ENCODE measurements at places on chromosomes 12 and 14. TPM values are rescaled to one million over a fixed set of nuclear protein-coding genes. Genes with fewer than 3 reads are reported as not detected.

GRCh38 chr12:22525426-22525825 lies 18.9 kb downstream of the C2CD5 start:
- no peak for DNase-seq

DNA sequence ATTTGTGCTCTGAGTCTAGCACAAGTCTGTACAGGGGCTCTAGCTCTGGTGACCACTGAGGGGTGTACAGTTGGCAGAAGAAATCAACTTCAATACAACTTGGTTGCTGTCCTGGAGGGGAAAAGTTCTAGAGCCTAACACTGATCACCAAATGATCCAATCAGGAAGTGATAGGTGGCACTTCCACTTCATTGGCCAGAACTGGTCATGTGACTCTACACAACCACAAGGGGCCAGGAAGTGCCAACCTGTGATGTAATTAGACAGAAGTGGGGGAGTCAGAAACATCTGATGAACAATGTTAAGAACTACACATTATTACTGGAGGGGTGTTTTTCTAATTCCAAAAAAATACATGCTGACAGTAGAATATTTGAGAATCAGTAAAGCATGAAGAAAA lies 401.6 kb downstream of the VRK1 start:
- DNase-seq: no peak

DNA sequence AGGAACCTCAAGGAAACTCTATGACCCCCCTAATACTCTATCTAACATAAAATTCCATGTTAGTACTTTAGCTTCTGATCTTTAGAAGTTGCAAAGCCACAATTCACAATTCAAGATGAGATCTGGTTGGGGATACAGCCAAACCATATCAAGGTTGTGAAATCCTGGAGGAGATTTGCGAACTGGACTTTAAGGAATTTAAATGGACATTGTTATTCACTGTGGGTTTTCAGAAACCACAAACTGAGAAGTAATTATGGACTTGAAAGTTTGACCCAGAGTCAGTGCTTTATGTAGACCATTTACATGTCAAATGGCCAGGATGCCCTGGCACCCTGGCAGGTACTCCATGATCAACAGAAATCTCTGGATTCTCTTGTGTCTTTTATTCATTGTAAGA lies 14.2 kb upstream of the CDKL1 start:
- no peak for DNase-seq

The FANCM gene
- 3.6 TPM for total RNA-seq

GRCh38 chr12:110794623-110795280 lies 52.0 kb upstream of the CCDC63 start:
- DNase-seq: no peak

- DNase-seq: no peak
Observed at GRCh38 chr14:89485264-89485663, 68.2 kb upstream of the FOXN3 start.

The DAO gene
- total RNA-seq: not detected

- DNase-seq: no peak
Observed at GRCh38 chr12:45518291-45519235, 210.9 kb upstream of the ARID2 start.

- DNase-seq: no peak
Observed at GRCh38 chr12:76591476-76591875, 31.9 kb upstream of the OSBPL8 start.

- no peak for DNase-seq
Observed at GRCh38 chr14:96830946-96831345, 33.8 kb downstream of the VRK1 start.

DNA sequence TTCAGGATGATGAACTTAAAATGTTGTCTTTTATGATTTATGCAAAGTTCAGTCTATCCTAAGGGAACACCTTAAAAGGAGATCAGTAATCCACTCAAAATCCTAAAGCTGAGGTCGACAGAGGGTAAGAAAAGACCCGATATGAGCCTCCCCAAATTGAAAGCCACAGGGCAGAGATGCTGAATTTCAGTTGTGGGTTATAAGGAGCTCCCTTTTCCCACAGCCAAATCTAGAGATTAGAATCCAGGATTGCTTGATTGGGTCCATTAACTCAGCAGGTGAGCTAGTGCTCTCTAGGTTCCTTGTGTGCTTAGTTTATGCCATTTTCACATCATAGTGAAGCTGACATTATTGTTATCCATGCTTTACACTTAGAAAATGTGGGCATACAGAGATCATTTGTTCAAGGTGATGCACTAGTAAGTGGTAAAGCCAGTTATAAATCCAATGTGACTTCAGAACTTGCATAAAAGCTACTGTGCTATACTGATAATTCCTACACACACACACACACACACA lies 417.5 kb downstream of the TMEM117 start:
- DNase-seq: no peak

DNA sequence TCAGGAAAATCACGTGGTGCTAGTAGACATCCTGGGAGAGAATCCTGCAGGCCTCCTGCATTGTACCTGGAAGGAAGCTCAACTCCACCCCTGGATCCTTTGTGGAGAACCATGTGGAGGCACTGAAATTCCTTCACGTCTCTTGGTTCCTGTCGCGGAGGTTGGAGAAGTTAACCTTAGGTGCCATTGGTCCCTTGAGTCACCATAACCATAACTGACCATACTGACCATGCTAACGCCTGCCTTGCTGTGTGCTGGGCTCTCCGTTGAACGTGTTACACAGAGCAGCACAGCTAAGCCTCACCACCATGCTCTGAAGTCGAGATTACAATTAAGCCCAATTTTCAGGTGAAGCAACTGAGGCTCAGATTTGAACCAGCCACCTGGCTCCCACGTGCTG lies 18.6 kb downstream of the C14orf132 start:
- DNase-seq: no peak

GRCh38 chr14:58107947-58108552 lies 44.0 kb downstream of the ARMH4 start:
- no peak for DNase-seq

- DNase-seq: no peak
Observed at GRCh38 chr14:96811985-96812667, 14.9 kb downstream of the VRK1 start.

GRCh38 chr12:6062757-6063735 lies 61.4 kb downstream of the VWF start:
- no peak for DNase-seq

GRCh38 chr14:96434040-96434439 lies 42.1 kb downstream of the AK7 start:
- DNase-seq: no peak

- no peak for DNase-seq
Observed at GRCh38 chr14:65964366-65964765, 521.8 kb upstream of the CCDC196 start.

The CLEC9A gene
- total RNA-seq: not detected

- no peak for DNase-seq
Observed at GRCh38 chr14:94173471-94173884, 644 bp upstream of the PPP4R4 start.

DNA sequence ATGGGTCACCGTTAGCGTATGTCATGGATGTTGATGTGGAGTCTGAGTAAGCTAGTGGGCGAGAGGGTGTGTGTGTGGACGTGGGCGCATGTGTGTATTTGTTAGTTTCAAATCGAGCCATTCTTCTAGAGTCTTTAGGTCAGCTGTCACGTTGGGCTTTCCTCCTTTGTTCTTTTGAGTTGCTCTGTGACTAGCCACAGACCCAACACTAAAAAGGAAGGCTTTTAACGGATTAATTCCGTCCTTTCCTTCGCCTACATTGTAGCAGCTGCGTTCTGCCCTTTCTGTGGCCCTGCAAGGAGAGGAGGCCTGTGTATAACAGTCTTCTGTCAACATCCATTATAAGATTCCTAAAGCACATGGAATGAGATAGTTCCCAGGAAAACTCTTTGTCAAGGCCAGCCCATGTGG lies 117.2 kb upstream of the DNM1L start:
- no peak for DNase-seq

DNA sequence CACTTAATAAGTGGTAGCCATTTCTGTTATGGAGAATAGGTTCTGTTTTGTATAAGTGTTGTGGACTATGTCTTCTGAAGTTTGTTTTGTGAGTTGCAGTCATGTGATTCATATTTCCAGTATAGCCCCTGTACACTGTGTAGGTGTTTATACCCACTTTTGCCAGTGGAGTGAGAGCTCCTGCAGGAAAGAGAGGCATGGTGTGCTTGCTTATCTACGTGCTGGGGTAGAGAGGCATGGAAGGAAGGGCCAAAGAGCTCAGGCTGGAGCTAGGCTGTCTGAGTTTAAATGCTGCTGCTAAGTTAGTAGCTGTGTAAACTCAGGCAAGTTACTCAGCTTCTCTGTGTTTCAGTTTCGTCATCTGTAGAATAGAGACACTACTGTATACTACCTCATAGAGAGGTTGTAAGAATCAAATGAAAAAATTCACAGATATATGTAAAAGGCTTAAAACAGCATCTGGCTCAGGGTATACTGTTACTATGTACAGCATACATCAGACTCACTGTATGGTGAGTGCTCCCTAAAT lies 88.2 kb upstream of the SLC38A2 start:
- DNase-seq: no peak

GRCh38 chr14:68705741-68706283 lies 87.1 kb downstream of the ZFP36L1 start:
- DNase-seq: no peak

The DPPA3 gene
- not detected for total RNA-seq

- DNase-seq: no peak
Observed at GRCh38 chr12:89192429-89192828, 159.9 kb downstream of the DUSP6 start.

- DNase-seq: peak; percentile 94
Observed at GRCh38 chr12:49644620-49644994, 21.2 kb downstream of the PRPF40B start.

- no peak for DNase-seq
Observed at GRCh38 chr12:117875744-117876435, 92.9 kb downstream of the KSR2 start.

The DEGS2 gene
- total RNA-seq: not detected

GRCh38 chr12:45966486-45966885 lies 23.9 kb downstream of the SCAF11 start:
- no peak for DNase-seq

The MYF6 gene
- not detected for total RNA-seq

- DNase-seq: no peak
Observed at GRCh38 chr14:55665067-55665675, 85.2 kb downstream of the KTN1 start.

DNA sequence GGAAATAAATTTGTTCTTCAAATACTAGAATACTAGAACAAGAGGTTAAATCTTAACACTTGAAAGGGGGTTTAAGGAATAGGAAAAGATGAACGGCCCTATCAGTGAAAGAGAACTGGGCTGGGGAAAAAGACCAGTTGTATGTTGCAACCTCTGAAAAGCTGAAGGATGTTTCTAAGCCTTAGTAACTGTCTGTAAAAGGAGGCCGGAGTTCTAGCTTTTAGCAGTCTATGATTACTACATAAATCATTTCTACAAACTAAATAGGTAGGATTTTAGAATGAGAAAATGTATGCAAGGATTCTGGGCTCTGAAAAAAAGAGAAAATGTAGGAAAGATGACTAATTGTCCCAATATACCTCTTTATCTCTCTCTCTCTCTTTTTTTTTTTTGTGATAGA lies 4.9 kb downstream of the CERS5 start:
- no peak for DNase-seq

DNA sequence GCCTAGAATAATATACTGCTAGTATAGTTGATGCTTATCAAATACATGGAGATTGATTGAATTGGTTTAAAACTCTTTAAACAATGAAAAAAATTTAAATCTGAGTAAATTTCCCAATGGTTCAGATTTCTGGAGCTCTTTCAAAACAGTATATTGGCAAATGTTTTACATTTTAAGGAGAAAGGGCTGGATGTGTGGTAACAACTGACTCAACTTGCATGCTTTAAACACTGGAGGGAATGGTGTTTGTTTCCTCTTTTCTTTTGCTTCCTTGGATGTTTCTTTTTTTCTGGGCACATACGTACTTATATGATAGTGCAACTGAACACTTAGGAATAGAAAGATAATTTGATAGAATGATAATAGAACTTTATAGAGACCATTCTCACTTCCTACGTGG lies 73.8 kb upstream of the RFX4 start:
- DNase-seq: no peak

The SLC41A2 gene
- total RNA-seq: 27.8 TPM

The BORCS5 gene
- total RNA-seq: 16.5 TPM

Data from esophagus muscularis mucosa (tissue), 4 donors.